Spleen (tissue), 13 donors: ENCODE measurements at places on chromosomes 3 and 15. TPM values are rescaled to one million over a fixed set of nuclear protein-coding genes. Genes with fewer than 3 reads are reported as not detected.

Gene GPR62
- not detected for total RNA-seq

Gene MKRN2OS
- not detected for total RNA-seq

Gene ST8SIA2
- total RNA-seq, result not detected

DNA sequence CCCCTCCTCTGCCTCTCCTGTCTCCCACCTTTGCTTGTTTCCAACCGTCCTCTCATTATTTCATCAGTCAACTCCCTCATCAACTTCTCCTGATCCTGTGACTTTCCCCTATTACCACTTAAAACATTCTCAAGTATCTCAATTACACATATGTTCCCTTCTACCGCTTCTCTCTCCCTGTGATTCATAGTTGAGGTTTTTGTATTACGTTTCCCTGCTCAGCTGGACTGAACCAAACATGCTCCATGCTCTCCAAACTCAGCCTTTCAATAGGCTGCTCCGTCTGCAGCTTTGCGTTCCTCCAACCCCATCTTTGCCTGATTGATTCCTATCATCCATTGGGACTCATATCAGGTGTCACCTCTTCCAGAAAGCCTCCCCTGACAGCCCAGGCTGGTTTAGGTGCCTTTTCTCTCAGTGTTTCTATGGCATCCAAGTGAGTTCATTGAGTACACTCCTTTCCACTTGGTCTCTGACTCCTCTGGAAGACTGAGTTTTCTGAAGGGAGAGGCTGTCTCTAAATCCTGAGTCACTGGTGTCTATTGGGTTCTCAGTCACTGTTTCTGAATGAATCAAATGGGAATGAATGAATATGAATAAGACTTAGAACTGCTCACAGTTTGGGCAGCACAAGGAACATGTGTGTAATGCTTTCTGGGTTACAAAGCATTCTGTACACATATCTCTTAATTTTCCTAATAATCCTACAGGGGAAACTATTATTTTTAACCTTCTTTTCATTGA is 56.4 kb downstream of the PLD1 start:
- no peak overlapping the region for H3K27ac ChIP-seq
- no peak overlapping the region for H3K4me3 ChIP-seq
- DNase-seq, result no peak
- H3K4me1 ChIP-seq, result no peaks in the 10 kb centered on the region
- no peaks in the 10 kb centered on the region for H3K36me3 ChIP-seq

GRCh38 chr3:176202652-176203051 is 994.6 kb downstream of the TBL1XR1 start:
- no peaks in the 10 kb centered on the region for H3K36me3 ChIP-seq
- H3K27me3 ChIP-seq, result no peaks in the 10 kb centered on the region
- H3K27ac ChIP-seq, result no peak overlapping the region
- DNase-seq, result no peak
